ENCODE measurements at places on chromosomes 11 and 22.

DNA sequence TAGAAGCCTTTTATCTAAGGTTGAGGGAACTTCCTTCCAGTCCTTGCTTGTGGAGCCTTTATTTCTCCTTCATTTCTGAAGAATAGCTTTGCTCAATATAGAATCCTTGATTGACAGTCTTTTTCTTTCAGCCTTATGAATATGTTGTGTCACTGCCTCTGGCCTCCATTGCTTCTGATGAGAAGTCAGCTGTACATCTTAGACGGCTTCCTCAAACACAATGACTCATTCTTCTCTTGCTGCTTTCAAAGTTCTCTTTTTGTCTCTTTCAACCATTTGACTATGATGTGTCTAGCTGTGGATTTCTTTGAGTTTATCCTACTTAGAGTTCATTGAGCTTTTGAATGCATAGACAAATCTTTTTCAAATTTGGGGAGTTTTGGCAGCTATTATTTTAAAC is 893.2 kb downstream of the BRD1 start:
- DNase-seq = no peak

GRCh38 chr11:130524132-130524790 is 75.8 kb downstream of the ADAMTS15 start:
- DNase-seq = no peak

DNA sequence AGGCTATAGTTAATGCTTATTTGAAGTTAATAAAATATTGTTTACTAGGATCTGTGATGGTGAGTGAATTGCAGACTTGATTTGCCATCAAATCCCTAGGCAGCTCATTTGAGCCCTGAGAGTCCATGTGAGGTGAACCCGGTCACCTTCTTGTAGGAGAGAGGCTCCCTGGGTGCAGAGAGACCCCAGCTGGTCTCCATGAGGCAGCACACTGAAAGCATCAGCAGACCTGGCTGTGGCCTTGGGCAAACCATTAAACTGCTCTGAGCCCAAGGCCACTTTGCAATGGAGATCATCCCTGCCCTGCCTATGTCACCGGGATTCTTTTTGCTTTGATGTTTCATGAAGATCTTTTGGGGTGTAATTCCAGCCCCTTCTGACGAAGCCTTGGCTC is 125.2 kb downstream of the MICAL2 start:
- DNase-seq = no peak

DNA sequence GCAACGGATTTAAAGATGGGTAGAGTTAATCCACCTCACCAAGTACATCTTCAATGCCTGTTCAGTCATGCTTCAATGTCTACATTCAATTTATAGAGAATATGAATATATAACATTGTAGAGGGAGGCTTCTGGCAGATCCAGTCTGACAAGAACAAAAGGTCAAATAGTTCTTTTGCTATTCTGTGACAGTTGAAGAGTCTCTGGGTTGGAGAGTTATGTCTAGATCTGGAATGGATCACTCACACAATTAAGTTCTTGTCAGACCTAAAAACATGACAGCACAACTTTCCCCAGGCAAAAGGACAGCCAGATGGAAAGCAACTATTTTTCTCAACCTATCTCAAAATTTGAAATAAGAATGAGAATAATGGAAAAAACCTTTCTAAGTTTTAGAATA is 15.3 kb upstream of the GAB2 start:
- no peak for DNase-seq

GRCh38 chr11:17206463-17206862 is 1.3 kb downstream of the PIK3C2A start:
- no peak for DNase-seq

- no peak for DNase-seq
Observed at GRCh38 chr11:65782816-65783228, 2.0 kb upstream of the AP5B1 start.

DNA sequence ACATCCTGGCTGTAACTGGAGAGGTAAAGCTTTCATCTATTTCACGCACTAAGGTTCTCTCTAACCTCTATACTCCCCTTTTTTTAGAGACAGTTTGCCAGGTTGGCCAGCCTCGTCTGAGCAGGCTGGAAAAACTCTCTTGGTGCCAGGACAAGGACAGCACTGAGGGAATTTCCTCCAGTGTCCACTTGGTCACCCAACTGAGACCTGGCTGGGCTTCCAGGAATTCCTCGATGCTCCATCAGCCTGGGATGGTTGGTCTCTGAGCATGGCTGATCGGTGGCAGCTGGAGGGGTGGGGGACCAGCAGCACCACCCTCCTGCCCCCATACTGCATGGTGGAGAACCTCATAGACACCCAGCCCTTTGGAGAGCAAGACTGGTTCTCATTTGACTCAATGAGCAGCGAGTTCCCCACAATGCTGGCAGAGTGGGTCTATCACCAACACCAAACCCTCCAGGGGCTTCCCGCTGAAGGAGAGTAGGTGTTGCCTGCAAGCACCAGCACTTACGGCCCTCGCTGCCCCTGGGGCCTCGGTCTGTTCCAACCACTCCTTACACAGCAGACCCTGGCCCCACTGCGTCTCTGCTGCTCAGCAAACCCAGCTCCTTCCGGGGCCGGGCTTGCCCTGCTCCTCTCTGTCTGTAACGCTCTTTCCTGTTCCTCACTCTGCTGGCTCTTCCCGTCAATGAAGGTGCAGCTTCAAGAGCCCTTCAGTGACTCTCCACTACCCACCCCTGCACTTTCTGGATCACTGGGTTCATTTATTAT is 122.2 kb downstream of the ST3GAL4 start:
- DNase-seq = no peak

GRCh38 chr11:125074511-125075241 is 11.6 kb downstream of the SLC37A2 start:
- no peak for DNase-seq

GRCh38 chr22:20448630-20449029 is 11.0 kb upstream of the SCARF2 start:
- DNase-seq = no peak

GRCh38 chr22:28043266-28043665 is 124.2 kb upstream of the PITPNB start:
- no peak for DNase-seq

GRCh38 chr11:44765026-44765595 is 38.3 kb downstream of the TSPAN18 start:
- no peak for DNase-seq

DNA sequence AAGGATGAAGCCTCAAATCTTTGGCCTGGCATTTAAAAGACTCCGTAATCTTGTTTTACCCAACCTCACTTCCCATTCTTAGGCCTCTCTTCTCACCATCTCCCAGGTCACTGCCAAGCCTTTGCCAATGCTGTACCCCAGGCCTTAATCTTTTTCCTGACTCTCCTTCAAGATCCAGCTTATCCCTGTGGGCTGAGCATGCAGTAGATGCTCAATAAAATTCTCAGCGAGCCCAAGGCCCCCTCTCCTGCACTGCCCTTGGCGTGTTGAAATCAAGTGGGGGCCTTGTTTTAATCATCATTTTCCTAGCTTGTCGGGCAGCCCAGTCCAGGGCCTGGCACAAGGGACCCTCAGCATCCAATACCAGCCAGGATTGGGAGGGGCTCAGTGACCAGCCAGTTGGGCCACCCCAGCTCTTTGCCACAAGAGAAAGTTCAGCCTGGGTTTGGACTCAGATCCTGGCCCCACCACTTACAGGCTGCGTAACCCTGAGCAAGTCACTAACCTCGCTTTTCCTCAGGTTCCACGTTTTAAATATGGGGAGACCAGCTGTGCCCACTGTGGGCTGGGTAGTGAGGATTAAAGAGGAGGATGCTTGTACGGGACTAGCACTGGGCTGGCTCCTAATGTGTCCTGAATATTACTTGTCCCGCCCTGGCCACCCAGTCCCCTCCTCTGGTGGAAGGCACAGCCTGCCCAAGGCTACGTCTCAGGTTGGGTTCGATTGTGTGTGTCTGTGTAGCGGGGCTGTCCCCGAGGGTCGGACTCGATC is 943 bp upstream of the YWHAH start:
- no peak for DNase-seq

- no peak for DNase-seq
Observed at GRCh38 chr22:50473855-50474671, 772 bp downstream of the SBF1 start.

DNA sequence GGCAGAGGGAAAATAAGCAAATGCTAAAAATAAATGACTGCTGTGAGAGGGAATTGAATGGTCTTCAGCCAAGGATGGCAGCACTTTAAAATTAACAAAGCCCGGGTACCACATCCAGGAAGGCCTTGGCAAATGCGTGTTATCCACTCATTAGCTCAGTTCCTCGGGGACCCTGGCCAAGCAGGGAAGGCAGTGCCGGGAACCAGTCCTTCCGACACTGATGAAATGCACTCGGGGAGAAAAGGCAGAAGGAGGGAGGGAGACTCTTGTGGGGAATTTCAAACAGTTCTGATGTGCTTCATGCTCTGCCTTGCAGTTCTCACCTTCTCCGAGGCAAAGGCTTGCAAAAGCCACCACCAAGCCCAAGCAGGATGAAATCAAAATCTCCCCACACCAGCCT is 38.3 kb downstream of the CLPB start:
- no peak for DNase-seq

DNA sequence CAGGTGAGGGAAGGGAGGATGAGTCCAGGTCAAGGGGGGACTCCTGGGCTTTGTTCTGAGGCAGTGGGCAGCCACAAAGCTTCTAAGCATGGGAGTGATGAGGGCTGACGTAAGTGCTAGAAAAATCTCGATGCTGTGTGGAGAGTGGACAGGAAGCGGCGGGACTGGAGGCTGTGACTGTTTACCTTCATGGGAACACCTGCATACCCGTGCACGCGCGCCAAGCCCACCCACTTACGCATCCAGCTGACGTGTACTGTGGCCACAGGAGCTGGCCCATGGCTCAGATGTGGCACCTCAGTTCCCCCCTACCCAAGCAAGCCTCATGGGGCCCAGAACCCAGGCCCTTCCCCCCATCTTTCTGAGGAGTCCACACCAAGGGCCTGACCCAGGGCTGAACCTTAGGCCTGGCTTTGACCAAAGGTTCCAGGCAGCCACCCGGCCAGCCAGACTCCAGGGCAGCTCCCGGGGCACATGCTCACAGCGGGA is 14.0 kb downstream of the MYRF start:
- no peak for DNase-seq

DNA sequence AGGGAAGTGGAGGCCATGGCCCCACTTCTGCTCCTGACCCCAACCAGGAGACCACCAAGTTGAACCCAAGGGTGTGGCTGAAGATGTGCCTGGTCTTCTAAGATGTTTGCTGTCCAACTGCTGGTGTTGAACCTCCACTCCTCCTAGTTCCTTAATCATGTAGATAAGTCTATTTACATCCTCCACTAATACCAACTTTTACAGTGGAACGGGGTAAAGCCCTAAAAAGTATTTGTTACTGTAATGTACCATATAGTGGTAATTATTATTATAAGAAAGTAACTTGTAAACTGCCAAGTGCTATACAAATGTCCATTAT is 19.0 kb upstream of the RASSF10 start:
- DNase-seq = no peak
